Occipital lobe (tissue), 3 donors: ENCODE measurements at places on chromosomes 7 and 10. TPM values are rescaled to one million over a fixed set of nuclear protein-coding genes. Genes with fewer than 3 reads are reported as not detected.

The FKBP6 gene
- not detected for total RNA-seq

The NUTM2A gene
- 1.2 TPM for total RNA-seq

The OPN4 gene
- total RNA-seq, result not detected

The XRCC2 gene
- total RNA-seq, result 2.0 TPM

DNA sequence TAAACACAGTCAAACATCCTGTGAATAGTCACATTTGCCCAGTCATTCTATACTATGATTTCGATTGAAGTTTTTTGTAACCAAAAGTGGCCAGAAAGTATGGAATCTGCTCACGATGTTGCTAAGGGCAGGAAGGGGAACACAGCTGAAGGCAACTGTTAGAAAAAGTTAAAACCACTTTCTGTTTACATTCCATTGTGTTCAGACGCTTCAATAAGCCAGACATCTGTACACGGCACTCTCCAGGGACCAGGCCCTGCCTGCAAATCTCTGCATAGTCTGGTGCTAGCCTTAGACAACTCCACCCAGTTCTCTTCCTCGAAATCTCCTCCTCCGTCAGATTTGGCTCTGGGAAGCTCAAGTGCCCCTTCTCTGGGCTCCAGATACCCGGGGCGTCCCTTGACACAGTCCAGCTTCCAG, 17.1 kb upstream of the TMEM120A start:
- no peak for DNase-seq
